Activated CD4-positive, CD25-positive, alpha-beta regulatory T cell (primary cell): ENCODE measurements at places on chromosomes 16 and 17.

- DNase-seq = no peak
Measured at GRCh38 chr16:13643412-13643811, 276.5 kb upstream of the ERCC4 start.

DNA sequence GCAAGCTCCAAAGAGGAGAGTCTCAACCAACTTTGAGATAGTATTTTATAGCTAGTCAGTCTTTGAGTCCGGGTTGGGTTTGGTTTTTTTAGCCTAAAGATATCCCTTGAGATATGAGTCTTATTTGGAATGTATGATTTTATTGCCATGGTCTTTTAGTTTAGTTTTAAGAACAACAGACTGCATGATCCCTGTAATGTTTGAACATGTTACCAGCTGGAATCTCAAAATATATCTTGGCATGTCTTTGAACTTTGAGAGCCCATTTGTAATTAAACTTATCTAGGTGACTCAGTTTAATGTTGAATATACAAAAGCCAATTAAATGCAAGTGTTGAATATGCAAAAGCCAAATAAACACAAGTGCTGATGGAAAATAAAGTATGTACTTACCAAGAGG, 100.6 kb downstream of the TANGO6 start:
- DNase-seq = no peak

DNA sequence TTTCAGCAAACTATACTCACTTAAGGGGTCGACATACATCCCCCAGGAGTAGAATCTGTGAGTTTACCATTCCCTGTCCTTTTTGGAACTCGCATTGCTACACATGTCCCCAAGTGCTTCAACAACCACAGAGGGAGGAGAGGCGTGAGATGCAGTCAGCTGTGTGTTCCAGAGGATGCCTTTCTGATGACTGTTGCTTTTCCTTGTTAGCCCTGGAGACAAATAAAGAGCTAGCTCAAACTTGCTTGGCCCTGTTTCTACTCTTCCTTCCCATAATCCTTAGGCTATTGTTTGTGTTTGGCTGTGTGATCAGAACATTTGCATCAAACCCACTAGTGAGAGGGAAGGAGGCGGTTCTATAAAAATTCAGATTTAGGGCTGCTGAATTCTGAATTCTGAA, 264.0 kb downstream of the ENGASE start:
- no peak for DNase-seq

- no peak for DNase-seq
Measured at GRCh38 chr16:14608111-14608566, 21.9 kb downstream of the PARN start.

DNA sequence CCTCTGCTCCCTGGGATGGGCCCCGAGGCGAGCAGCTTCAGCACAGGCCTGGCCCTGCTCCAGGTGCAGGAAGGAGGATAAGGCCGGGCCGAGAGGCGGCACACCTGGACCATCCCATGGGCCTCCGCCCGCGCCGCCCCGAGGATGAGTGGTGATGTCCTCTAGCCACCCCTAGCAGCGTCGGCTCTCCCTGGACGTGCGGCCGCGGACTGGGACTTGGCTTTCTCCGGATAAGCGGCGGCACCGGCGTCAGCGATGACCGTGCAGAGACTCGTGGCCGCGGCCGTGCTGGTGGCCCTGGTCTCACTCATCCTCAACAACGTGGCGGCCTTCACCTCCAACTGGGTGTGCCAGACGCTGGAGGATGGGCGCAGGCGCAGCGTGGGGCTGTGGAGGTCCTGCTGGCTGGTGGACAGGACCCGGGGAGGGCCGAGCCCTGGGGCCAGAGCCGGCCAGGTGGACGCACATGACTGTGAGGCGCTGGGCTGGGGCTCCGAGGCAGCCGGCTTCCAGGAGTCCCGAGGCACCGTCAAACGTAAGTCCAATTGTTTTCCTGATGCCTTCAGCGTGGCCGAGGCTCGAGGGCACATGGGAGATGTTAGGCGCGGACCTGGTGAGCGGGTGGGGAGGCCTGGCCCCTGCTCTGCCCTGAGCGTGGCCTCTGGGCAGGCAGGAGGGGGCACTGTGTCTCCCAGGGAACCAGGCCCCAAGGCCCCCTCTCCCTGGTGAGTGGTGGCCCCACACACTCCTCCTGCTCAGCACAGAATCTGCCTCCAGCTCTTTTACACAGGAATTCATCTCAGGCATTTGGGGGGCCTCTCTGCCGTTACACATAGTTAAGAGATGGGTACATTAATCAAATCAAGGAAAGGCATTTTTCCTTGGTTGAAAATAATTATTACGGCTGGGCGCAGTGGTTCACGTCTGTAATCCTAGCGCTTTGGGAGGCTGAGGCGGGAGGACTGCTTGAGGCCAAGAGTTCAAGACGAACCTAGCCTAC, 855 bp downstream of the TMEM204 start:
- DNase-seq = no peak

GRCh38 chr17:39022924-39023323, 55.7 kb upstream of the FBXO47 start:
- DNase-seq = no peak

- DNase-seq = no peak
Measured at GRCh38 chr16:24775455-24775854, 46.0 kb downstream of the TNRC6A start.

DNA sequence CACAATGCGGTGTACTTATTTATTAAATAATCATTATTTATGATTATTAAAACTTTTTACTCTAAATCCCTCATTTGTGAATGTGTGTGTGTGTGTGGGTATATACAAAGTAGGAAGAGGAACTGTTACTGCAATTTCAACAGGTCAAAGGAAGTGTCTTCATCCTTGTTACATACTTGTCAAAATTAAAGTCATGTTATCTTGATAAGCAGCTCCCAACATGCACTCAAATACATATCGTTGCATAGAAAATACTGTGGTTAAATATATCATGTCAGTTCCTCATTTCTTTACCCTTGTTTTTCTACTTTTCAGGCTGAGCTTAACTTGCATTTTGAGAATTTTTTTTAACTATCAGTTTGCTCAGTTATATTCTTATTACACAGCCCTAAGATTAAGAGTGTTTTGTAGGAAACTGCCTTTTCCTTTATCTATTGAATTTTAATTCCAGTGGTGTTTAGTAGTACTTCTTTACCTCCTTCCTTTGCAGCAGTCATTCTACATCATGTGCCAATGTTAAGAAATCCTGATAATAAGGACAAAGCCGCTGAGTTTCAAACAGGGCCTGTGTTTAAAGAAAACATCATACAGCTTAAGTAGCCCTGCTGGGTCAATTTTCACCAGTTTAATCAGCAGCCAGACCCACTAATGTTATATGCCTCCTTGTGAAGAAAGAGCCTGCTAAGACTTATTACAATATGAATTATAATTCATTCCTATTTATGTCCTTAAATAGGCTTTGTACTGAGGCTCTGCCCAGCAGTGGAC, 7.2 kb downstream of the EFCAB5 start:
- DNase-seq = no peak

- DNase-seq = peak; percentile 55
Measured at GRCh38 chr16:81444448-81445121, at the start of gene CMIP. Gene CMIP (plus strand): TSS chr16:81444808.

DNA sequence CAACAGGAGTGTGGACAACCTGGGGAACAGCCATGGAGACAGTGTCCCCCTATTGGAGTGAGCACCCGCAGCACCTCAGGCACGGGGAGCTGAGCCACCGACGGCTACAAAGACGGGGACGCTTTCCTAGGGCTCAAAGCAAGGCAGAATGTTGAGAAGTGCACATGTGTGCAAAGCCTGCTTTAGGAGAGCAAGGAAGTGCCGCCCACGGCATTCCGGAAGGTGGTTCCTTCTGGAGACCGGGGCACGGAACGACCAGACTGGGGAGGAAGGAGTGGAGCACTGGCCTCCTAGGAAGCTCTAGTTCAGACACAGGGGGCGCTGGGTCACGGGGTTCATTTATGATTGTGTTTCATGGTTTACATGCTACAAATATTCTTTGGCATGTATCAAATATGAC, 52.2 kb downstream of the TBC1D16 start:
- no peak for DNase-seq

- no peak for DNase-seq
Measured at GRCh38 chr17:61561354-61561753, 29.7 kb downstream of the NACA2 start.

DNA sequence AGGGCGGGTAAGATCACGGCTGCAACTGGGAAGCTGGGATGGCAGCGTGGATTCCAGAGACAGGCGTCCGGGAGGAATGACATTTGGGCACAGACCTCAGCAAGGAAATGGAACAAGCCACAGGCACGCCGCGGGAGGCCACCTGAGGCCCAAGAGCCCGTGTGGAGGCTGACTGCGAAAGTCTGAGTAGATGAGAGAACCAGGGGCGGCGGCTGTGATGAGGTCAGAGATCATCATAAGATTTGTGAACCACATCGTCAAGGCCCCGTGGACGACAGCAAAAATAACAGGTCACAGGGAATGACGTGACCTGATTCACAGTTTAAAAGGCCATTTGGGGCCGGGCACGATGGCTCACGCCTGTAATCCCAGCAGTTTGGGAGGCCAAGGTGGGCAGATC, 48.2 kb downstream of the MRM3 start:
- DNase-seq = no peak

DNA sequence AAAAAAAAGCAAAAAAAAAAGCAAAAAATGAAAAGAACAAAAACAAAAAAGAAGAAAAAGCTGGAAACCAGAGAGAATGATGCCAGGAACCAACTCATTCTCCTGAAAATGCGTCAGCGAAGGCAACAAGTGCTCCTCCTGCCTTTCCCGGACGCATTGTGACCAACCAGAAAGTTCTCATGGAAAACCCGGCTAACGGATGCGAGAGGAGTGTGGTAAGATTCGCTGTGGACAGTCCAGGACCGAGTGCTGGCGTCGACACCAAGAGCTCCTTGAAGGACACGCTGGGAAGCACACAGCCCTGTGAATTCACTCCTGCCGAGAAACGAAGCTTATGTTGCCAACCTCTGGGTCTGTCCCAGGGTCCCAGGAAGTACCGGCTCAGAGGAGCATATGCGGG, 43.4 kb downstream of the METRNL start:
- no peak for DNase-seq

DNA sequence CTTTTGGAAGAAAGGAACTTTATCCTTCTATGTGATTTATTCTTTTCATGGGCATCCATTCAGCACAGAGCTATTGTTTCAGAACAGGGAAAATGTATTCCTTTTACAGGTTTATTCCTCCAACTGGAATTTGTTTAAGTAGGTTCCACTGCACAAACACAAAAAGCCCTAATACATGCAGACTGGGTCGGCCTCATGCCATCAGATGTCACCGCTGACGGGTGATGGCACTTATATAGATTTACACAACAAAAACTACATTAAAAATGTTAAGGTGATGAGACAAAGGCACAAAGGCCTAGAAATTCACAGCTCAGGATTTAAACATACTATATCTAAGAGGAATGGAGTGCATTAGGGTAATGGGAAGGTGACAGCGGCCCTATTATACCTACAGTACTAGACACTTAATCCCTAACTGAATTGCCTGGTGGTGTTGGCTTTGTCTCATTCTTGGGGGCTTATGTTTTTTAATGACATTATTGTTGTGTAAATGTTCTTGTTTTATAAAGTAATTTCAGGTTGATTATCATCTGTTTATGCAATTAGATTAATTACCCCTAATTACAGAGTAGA, 276.4 kb upstream of the PSMD7 start:
- DNase-seq = no peak

DNA sequence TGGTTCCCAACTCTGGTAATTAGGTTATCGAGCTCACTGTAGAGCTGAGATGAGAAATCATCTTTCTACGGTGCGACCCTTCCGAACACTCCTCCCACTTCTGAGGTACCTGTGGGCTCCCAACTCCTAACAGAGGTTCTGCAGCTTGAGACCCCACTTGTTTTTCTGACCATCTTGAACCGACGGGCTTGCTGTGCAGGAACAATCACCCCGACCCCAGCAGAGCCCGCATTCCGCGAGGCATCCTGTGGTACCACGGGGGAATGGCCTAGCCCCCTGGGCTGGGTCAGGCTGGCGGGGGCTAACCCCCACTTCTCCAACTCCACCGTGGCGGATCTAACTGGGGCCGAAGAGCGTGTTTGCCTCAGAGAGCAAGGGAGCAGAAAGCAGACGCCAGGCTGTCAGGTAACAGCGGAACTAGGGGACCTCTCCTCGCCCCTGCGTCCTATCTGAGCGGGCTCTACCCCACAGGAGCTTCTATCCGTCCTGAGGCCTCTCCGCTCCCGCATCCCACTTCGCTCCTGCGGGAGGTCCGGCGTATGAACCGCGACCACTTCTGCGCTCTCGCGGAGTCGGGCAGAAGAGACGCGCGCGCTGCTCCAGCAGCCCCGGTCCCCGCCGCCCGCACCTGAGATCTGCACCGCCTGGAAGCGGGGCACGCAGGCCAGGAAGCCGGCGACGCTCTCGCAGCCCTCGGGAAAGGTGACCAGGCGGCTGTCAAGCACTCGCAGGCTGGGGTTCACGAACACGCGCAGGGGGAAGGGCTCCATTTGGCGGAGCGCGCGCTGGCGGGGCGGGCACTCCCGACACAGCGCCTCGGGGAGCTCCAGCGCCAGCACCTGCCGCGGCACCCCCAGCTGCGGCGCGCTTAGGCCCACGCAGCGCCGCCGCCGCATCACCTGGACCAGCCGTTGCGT, 761 bp downstream of the PDF start:
- DNase-seq = peak; percentile 24

- no peak for DNase-seq
Measured at GRCh38 chr16:3383045-3383448, 17.8 kb downstream of the ZSCAN32 start.

DNA sequence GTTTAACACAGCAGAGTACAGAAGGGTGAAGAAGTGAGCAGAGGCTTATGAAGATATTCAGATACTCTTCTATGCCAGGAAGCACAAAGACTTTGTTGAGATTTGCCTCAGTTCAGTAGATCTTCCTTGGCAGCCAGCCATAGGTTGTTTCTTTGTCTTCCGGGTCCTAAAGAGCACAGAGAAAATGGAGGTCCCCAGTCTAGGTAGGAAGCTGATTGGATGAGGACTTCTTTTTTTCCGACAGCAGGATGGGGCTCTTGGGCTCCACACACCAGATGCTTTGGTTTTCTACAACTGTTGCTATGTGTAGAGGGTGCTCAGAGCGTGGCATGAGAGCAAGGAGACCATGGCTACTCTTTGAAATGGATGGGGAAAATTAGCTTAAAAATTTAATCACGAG, 8.3 kb upstream of the CDC6 start:
- DNase-seq = no peak

DNA sequence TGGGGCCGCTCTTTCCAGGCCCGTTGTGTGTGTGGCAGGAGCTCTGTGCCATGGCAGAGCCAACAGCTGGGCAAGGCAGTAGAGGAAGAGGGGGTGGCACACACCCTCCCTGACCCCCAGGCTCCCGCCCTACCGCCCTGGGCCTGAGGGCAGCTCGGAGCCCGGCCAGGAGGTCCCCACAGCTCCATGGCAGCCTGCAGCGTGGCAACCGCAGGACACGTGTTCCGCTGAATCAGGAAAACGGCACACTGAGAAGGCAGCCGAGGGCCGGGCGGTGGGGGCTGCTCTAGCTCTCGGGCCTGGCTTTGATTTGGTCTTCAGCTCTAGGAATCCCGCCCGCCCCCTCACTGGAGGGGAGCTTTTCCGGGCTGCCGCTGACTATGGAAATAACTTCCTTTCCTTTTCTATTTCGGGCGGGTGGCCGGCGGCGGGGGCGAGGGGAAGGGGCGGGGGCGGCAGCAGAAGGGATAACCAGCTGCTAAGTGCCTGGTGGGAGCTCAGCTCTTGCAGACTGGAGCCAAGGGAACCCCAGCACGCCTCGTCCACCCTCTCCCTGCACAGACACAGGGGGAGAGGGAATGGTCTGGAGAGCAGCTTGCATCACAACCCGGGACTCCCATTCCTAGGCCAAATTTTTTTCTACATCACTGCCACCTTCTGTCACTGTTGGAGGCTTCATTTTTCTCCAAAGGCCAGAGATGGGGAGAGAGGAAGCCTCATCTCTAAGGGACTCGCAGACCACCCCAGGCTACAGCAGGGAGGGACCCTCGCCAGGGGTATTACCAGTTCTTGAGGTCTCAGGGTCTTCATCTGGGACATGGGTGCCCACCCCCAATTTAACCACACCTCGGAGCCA, 24.8 kb upstream of the MRPS23 start:
- DNase-seq = no peak
